Left cardiac atrium (tissue), 4 donors: ENCODE measurements at places on chromosomes 1 and 21. TPM values are rescaled to one million over a fixed set of nuclear protein-coding genes. Genes with fewer than 3 reads are reported as not detected.

Gene ADAM30
- not detected for total RNA-seq

- no peak for DNase-seq
These were observed 77.8 kb upstream of the ZNF281 start for GRCh38 chr1:200487650-200488049.

DNA sequence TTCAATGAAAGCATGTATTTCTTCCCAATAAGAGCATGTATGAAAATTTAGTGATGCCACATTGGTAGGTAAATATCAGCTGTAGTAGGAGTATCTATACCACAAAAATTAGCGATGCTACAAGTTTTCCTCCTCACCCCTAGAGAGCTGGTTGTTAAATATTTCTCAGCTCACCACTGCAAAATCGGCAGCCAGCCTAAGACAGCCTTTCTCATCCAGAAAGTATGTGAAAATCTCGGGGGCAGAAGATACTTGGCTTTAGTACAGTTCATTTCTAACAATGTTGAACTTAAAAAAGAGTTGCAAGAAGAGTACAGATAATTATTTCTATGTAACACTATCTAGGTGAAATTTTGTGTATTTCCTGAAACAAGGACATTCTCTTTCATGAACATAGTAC is 235.4 kb downstream of the TPR start:
- DNase-seq, result no peak

Gene CR2
- not detected for total RNA-seq

GRCh38 chr1:195773931-195774330 is 834.3 kb downstream of the KCNT2 start:
- no peak for DNase-seq

DNA sequence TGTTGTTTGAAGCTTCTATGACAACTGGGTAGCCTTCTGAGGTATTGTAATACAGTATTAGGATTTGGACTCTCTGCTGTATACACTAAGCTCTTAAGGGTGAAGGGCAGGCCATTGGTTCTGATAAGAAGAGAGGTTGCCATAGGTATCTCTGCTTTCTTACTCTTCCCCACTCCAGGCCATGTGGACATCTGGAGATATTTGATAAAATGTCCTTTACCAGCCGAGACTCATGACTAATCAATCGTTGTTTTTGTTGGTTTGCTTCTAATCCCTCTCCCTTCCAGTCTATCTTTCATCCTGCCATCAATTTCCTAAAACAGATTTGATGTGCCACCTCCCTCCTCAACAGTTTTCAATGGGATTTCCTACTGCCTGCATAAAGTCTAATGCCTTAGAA is 64.6 kb upstream of the WDR26 start:
- no peak for DNase-seq

Gene GPR3
- total RNA-seq, result 1.7 TPM

Gene C1orf185
- not detected for total RNA-seq

DNA sequence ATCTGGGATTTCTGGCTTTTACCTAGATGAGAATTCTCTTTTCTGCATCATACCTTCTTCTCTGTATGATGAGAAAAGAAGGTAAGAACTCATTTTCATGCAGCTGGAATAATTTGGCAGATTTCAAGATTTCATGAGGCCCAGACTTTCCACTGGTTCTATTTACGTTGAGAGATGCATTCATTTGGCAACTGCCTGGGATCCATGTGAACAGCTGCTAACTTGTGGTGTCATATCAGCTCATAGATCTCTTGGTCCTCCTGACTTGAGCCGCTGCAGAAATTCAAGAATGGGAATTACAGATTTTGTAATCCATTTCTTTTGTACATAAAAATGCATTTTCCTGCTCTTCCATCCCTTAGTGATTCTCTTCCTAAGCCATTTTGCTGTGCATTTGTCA is 17.1 kb upstream of the C1orf87 start:
- DNase-seq, result no peak

Gene MRPL37
- total RNA-seq, result 54.7 TPM

DNA sequence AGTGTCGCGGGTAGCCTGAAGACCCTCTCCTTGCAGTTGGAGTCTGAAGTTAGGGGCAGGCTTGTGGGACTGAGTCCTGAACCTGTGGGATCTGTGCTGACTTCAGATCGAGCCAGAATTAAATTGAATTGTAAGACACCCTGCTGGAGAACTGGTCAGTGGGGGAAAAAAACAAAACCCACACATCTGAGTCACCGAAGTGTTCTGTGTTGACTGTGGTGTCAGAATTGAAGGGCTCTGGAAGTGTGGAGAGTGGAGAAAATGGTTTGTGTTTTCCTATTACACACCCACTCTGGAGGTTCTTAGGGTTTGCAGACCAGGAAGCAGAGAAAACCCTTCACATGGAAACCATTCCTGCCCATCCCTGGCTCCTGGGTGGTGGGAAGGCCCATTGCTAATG is 209.5 kb upstream of the GALNT2 start:
- DNase-seq, result no peak

DNA sequence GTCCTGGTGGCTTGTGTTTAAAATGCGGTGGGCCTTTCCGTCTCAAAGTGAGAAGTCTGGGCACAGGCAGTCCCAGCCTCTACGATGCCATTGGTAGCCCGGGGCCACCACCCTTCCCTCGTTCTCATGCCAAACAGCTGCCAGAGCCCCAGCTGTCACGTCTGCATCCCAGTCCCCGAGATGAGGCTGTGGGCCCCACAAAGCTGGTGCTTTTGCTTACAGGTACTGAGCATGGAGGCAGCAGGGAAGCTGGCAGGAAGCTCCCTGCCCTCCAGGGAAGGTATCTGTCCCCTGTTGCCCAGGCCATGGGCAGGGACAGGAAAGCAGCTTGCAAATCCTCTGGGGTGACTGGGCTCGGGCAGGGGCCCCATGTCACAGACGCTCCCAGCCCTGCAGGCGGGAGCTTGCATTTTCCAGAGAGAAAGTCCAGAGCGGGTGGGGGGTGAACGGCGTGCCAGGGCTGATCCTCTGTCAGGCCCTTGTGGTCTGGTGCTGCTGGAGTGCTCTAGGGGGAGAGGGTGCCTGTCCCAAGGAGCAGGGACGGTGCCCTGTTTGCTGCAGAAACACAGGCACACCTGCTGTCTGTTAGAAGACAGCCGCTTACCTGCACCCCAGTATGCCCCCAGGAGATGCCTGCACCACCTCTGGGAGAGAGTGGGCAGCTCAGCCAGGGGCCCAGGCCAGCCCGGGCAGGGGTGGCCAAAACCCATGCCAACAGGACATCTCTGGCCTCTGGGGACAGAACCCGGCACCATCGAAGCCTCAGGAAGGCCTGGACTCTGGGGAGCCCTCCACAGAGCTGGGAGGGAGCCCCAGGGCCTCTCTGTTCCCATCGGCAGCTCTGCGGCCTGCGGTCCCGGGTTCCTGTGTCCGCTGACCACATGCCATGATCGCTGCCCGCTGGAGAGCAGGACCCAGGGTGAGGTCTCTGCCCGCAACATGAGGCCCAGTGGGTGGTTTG is 45.9 kb downstream of the SLX9 start:
- peak; percentile 18 for DNase-seq

GRCh38 chr21:41477641-41478318 is 30.2 kb downstream of the TMPRSS2 start:
- no peak for DNase-seq

Gene CRYBG2
- not detected for total RNA-seq

- no peak for DNase-seq
These were observed 164.0 kb downstream of the FASLG start for GRCh38 chr1:172822886-172823285.
